ENCODE measurements at places on chromosomes 5 and 9.

GRCh38 chr5:2797981-2798380 lies 46.5 kb upstream of the IRX2 start:
- DNase-seq = no peak

GRCh38 chr9:8555762-8556500 lies 756.4 kb upstream of the DMAC1 start:
- DNase-seq = no peak

DNA sequence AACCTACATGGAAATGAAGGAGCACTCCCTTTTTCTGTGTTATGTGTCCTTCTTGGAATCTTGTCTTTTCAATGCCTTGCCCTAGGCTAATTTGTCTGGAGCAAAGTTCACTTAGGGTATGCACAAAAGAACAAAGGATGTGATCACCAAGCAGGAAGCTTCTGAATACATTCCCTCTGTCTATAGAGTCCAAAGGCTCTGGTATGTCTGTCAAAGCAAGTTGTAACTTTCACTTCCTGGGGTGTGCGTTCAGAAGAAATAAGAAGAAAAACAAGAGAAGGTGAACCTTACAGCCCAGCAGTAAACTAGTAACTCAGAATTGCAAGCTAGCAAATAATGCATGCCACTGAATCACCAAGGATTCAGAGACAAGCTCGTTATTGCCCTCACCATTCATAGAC lies 31.7 kb upstream of the CDH6 start:
- DNase-seq = no peak

GRCh38 chr9:16044579-16044881 lies 491.7 kb downstream of the CCDC171 start:
- no peak for DNase-seq

- no peak for DNase-seq
Measured at GRCh38 chr5:143898381-143898780, 86.4 kb downstream of the HMHB1 start.

- DNase-seq = no peak
Measured at GRCh38 chr5:102138243-102138653, 157.8 kb downstream of the SLCO4C1 start.

- DNase-seq = no peak
Measured at GRCh38 chr9:93464876-93465275, 11.5 kb upstream of the FAM120AOS start.

DNA sequence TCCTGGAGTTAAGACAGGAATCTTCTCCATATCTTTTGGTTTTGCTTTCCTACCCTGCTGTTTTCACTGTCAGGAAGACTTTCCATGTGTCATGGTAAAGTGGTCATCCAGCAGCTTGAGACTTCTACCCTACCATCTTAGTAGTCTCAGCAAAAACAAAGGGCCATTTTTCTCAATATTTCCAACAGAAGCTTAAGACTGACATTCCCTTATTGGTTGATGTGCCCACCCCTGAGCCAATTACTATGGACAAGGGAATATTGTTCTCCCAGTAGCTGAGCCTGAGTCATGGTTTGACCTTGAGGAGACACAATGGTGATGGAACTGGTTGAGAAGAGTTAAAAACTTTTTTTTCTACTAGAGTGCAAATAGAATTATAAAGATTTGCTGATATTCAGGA lies 105.6 kb downstream of the CSNK1G3 start:
- DNase-seq = no peak

GRCh38 chr5:143916451-143916850 lies 104.5 kb downstream of the HMHB1 start:
- no peak for DNase-seq

- no peak for DNase-seq
Measured at GRCh38 chr9:93574900-93575795, 1.2 kb upstream of the PHF2 start.

- no peak for DNase-seq
Measured at GRCh38 chr5:172765766-172766286, 5.2 kb downstream of the DUSP1 start.

DNA sequence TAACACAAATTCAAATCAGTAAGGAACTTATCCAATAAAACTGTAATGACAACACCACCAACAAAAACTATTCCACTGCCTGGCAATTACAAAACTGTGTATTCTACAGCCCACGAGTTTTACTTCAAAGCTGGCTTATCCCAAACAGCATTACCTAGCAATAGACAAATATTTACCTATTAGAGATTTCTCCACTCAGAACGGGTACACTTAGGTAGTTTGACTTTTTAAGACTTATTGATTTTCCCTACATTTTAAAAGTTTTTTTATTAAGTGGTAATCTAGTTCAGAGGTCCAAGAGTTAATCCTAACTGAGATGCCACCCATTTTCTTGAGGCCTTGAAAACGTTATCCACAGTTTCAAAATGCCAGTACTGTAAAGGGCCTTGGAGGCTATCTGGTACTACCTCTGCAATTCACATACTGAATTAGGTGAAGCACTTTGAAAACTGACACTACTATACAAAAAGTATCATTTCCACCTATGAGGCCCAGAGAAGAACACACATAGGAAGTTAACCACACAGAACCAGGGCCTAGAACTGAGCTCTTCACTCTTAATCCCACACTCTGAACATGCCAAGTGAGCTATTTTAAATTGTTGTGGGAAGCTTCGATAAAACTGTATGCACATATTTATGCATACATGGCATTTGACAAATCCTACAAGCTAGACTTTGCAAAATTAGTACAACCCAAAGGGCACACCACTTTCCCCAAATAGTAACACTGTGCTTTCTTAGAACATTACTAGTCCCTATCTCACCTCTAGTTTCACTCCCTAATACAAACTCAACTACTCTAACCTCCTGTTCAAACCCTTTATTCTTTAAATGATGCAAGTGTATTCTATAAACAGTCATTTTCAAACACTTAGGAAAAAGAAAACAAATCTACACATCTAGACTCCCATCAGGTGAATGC lies 2.1 kb downstream of the NADK2 start:
- DNase-seq = no peak

- no peak for DNase-seq
Measured at GRCh38 chr5:23025629-23026233, 172.6 kb upstream of the CDH12 start.

DNA sequence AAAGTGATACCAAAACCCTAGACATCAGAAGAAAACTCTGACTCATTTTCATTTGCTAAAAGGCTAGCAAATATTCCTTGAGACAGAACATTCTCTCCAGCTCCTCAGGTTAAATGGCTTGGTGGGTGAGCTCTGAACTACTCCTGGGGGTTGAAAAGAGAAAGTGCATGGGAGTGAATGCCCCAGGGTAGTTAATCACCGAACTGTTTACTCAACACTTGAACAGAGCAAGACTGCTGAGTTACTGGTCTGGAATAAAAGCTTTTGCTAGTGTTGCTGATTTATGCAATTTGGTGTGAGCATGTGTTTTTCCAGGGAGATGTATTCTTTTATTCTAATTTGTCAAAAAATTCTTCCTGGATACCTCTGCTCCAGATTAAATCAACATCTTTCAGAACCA lies 88.3 kb upstream of the PRDM9 start:
- DNase-seq = no peak

DNA sequence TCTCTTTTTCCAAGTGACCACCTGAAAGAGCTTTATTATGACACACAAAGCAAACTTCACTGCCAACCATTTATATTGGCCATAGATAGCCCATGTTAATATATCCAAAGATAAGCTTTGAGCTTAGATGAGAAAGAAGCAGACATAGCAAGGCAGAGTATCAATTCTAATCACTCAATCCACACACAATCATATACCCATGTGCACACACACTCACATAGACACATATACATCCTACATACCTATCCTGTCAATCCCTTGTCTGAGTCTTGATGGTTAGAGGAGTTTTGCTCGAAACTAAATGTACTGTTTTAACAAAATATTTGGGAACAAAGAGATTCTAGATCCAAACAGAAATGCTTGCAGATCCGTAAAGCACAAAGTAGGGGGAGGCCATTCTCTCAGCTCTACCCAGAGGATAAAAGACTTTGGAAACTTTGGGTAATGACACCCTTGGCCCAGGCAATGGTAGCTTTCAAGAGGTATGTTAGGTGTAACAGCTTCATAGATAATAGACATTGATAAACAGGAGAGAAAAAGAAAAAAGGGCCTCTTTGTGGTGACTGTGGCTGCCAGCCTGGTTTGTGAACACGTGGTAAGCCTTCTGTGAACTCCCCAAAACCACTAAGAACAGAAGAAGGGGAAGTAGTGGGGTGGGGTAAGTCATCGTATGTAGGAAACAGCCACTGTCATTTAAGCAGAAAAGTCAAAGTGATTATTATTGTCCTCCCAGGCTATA lies 121.6 kb downstream of the TLR4 start:
- DNase-seq = no peak

DNA sequence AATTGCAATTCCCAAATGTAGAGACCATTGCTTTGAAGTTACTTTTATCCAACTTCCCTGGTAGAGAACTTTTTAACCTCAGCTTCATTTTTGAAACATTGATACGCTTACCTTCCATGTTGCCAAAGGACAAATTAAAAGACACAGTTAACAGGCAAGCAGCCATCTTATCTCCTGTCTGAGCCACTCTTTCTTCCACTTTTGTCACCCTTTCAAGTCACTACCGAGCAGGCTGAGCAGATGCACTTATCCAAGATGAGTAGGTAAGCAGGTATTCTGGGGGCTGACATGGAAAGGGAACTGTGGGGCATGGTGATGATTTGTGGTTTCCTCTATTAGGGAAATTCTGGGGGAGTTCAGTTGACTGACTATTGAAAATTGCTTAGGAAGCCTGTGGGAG lies 66.7 kb downstream of the DOCK2 start:
- no peak for DNase-seq

DNA sequence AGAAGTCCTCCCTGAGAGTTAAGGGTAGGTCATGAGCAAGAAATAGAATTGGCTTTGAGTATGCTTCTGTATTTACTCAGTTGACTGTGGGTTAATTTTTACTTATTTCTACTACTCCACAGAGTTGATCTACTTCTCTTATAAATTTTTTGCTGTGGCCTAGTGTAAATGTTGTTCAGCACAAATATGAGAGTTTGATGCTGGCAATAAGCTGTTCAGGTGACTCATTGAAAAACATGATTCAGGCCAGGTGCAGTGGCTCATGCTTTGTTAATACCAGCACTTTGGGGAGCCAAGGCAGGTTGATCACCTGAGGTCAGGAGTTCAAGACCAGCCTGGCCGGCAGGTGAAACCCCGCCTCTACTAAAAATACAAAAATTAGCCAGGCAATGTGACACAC lies 4.5 kb upstream of the CDK7 start:
- no peak for DNase-seq

GRCh38 chr5:76542887-76543690 lies 80.1 kb downstream of the F2RL2 start:
- no peak for DNase-seq

DNA sequence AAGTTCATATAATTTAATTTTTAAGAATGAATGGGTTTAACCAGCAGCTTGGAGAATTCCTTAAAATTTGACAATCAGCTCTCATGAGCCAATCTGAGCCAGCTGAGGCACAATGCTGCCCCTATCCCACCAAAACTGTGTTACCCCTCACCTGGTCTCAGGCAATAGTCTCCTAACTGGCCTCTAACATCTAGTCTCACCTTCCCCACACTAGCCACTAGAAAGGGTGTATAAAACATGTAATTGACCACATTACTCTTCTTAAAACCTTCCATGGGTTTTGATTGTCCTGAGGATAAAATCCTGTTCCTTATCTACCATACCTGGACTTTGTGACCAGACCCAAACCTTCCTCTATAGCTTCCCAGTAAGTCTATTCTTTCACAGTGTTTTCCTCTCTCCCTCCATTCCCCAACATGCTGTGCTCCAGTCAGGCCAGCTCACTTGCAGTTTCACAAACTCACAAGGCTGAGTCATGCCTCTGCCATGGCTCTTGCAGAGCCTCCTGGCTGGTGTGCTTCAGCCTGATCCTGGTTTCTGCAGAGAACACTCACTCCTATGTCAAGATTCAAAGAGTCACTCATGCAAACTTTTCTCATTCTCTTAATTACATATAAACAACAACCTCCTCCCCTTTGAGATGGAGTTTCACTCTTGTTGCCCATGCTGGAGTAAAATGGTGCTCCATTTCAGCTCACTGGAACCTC lies 16.0 kb upstream of the ZCCHC7 start:
- DNase-seq = no peak

DNA sequence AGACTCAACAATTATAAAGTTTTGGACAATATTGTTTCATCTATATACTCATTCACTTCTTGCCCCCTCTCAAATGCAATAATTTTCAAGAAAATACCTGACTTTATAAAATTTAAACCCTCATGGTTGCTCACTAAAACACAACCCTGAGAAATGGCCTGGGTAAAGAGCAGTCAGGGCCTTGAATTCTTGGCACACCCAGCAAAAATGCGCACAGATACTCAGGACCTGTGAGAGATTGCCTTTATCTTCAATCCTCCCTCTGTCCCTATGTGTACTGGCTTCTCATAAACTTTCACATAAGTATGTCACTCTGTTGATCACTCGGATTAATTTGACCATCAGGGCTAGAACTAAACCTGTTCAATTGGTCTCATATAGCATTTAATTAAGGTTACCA lies 12.8 kb upstream of the ACO1 start:
- DNase-seq = no peak

- no peak for DNase-seq
Measured at GRCh38 chr5:32172923-32173266, 1.2 kb downstream of the GOLPH3 start.

DNA sequence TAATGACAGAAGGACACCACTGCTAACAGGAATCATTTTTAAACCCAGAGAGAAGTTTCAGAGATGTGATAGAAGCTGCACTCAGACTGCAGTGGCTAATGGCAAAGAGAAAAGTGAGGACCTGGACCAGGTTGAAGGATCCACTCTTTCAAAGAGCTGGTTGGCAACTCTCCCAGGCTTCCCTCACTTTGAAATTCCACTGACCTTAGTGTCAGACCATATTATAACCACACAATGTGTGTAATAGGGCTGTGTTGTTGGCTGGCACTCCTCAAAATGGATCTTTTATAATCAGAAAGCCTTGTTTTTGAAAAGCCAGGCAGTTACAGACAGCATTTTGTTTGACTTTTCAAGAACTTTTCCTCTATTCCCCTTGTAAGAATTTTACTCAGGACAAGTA lies 280.7 kb downstream of the PRELID2 start:
- DNase-seq = no peak

- DNase-seq = no peak
Measured at GRCh38 chr5:173538018-173538417, 78.4 kb downstream of the BOD1 start.

DNA sequence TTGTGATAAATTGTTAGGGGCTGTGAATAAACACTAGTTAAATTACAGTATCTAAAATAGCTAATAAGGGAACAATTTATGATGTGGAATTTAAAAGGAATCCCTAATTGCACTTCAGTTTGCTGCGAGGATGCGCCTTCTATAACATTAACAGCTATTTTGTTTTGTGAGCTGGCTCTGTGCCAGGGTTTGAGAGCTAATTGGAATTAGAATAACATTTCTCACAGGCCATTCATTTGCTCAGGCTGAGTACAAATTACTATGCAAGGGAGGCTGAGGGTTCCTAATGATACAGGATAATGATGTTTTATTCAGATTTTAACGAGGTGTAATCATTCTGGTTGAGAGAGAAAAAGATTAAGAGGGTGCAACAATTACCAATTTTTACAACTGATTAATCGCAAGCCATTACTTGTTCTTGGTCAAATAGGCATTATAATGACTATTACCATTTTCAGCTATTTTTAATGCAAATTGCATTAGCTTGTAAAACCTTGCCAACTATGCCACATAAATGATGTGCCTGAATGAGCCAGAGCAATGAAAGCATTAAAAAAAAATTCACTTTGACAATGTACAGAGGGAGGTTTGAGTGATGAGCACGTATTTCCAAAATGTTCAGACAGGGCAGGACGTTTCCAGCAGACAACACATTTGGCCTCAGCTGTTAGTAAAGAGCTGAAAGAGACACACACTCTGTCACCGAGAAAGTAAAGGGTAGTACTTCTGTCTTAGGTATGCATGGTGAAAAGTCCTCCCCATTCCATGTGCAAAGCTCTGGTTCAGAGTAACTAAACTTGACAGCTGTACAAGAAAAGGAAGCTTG lies 576.5 kb downstream of the TLE1 start:
- no peak for DNase-seq

Data from cortex of kidney (tissue), 1 donor.